ENCODE measurements at places on chromosomes 4 and X.

- no peak for DNase-seq
Measured at GRCh38 chrX:38923451-38923969, 122.3 kb downstream of the MID1IP1 start.

GRCh38 chr4:81814987-81815541 is 343.4 kb upstream of the RASGEF1B start:
- DNase-seq = no peak

- no peak for DNase-seq
Measured at GRCh38 chr4:88381123-88381522, 2.5 kb downstream of the HERC6 start.

- no peak for DNase-seq
Measured at GRCh38 chr4:158809611-158810486, 41.0 kb downstream of the FNIP2 start.

DNA sequence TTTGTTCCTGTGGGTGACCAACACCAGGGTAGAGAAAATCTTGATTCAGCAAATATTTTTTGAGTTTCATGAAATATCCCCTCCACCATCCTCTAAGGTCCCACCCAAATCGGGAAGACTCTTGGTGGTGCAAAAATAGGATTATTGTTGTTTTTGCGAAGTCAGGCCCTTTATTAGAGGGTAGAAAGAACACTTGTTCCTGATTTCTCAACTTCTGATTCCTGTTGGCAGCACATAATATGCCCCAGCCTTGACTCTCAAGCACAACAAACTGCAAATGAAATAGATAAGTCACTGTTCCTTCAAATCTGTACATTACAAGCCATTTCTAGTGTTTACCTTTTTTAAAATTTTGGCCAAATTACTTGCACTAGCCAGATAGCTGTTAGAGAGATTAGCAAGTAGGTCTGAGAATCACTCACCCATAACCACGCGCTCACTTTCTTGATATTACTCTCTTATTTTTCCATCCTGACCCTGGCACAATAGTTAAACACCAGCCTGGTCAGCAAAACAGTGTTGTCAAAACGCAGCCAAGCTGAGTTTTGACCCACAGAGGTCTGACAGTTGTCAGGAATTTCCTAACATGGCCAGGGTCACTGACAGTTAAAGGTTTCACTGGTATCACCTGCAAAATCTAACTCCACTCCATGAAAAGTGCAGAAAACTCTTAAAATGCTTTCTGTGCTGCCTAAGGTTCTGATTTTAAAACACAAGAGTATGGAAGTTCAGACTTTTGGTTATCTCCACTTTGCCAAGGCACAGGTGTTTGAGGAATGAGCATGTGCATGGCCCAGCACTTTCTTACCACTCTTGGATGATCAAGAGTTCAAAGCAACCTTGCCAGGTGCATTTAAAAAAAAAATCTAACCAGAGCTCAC is 69.8 kb downstream of the RBM47 start:
- DNase-seq = no peak

DNA sequence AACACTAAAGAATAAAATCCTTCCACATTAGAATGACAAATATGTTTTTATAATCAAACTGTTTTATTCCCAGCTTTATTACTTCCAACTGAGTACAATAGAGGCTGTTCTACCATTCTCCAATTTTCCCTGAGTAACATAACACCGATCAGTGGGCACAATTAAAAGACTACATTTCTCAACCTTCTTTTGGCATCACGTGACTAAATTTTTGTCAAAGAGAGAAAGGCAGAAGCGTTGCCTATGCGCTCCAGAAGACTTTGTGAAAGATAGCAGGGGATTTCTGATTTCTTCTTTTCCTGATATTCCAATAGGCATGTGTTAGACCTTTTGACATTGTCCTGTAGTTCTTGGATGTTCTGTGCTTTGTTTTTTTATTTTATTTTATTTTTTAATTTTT is 1705.6 kb upstream of the PCDH7 start:
- no peak for DNase-seq

- no peak for DNase-seq
Measured at GRCh38 chrX:154548028-154548316, 552 bp downstream of the IKBKG start.

GRCh38 chrX:71245159-71245558 is 8.8 kb downstream of the ZMYM3 start:
- DNase-seq = no peak

DNA sequence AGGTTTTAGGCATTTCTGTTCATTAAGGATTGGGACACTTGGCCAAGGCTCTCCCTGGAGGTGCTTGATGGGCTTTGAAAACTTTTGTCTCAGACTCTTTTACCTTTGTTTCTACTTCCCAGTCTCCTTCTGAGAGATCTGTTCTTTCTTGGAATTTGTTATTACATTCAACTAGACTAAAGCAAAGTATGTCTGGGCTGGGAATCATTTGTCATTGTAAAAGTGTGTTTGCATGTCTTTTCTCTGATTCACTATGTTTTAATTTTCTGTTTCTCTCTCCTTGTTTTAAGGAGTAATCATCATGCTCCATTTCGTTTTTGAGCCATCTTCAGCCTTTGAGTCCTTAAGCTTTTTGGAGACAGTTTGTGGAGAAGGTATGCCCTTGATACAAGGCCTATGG is 12.2 kb upstream of the PGRMC2 start:
- DNase-seq = no peak

GRCh38 chr4:148067301-148067916 is 335.5 kb downstream of the ARHGAP10 start:
- no peak for DNase-seq

GRCh38 chr4:21366312-21366711 is 582.3 kb downstream of the KCNIP4 start:
- DNase-seq = no peak

DNA sequence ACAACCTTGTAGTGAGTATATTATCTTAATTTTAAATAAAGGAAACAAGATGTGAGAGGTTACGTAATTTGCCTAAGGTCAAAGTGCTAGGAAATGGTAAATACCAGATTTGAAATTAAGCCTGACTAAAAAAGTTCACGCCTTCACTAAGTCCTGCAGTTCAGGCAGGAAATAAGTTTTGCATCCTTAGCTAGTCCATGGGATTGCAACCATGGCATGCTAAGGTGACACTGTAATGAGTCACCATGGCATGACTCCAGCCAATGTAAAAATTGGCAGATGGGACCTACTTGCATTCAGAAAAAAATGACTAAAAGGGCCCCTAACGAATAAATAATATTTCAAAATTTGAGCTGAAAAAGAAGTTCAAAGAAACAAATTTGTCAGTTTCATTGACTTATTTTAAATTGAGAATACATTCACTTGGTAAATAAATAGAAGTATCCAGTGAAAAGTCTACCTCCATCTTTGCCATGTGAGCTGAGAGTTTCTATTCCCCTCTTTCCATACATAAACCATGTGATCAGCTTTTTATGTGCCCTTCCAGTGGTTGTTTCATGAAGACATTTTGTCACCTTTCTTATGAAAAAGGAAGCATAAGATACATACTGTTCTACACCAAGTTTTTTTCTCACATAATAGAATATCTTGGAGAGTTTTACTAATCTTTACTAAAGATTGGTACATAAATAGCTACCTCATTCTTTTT is 72.4 kb downstream of the ANKRD50 start:
- no peak for DNase-seq

DNA sequence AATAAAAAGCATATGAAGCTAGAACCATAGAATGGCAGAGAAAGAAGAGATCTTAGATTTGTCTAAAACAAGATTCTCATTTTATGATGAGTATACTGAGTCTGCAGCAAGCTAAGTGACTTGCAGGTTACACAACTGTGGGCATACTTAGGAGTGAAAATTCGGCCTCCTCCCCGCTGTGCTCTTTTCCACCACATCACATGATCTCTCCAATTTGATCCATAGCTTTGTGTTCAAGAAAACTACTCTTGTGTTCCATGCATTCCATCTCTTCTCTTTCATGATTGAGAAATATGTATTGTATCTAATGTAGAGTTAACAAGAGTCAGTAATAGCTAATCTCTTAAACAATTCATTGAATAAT is 234.3 kb downstream of the SCFD2 start:
- no peak for DNase-seq

DNA sequence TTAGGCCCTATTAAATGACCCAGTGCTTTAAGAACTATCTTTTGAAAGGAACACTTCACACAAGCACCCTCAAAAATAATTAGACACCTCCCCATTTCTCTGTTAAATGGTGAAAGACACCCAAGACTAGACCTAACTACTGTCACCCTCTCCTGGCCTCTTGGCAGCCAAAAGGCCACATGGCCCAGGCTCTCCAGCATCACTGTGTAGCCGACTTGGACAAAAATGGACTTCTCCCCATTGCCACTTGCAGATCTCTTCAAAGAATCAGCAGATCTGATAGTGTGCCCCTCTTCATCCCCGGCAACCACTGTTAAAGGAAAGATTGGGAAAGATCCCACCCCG is 2.0 kb downstream of the MID1IP1 start:
- DNase-seq = no peak

DNA sequence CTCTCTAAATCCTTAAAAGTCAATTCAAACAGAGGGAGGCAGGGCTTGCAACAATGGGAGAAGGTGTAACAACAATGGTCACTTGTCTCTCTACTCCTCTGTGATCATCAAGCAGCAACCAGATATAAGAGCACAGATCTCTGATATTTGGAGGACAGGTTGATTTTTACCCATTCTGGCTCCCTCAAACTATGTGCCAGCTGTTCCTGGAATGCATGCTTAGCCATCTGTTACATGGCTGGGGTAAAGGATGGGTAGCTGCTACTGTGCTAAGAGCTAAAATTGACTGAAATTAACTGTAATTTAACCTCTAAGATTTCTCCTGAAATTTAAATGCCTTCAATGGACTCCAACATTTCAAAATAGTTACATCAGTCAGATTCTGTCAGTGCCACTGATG is 1459.9 kb downstream of the PCDH7 start:
- DNase-seq = no peak

DNA sequence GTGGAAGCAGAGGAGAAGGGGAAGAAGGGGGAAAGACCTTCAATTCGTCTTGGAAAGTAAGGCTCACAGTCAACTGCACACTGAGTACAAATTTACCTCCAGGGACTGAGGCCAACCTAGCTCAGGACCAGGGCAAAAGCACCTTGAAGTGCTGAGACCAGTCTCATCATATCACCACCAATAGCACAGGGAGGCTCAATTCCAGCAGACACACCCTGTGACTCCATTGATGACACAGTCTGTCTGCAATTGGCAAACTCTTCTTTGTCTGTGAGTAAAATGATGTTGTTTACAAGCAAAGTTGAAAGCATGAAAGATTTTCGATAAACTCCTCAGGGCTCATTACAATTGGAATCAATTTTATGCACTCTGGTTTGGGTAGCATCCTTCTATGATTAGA is 32.3 kb downstream of the TRIML1 start:
- DNase-seq = no peak

GRCh38 chrX:103941201-103941975 is 21.0 kb upstream of the TMSB15B start:
- no peak for DNase-seq

GRCh38 chrX:16666541-16666940 is 16.6 kb downstream of the S100G start:
- DNase-seq = no peak

DNA sequence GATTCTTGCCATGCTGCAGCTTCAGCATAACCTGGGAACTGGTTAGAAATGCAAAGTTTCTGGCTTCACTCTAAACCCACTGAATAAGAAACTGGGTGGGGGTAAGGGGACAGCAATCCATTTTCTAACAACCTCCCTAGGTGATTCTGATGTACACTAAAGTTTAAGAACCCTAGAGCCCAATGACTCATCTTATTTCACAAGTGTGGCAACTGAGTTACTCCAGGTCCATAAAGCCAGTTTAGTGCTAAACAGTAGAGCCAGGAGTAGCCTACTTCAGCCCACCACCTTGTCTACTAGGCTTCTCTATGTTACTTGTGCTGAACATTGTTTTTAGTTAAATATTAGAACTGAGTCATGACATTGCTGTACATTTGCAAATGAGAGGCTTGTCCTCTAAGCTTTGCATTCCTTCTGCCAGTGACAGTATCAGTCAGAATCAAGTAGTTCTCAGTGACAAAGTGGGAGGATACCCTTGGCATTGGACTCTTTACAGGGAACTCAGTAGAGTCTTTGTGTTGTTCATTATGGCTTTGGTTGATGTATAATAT is 518.0 kb downstream of the RPA4 start:
- DNase-seq = no peak

- no peak for DNase-seq
Measured at GRCh38 chr4:6753891-6754290, 28.6 kb upstream of the KIAA0232 start.

DNA sequence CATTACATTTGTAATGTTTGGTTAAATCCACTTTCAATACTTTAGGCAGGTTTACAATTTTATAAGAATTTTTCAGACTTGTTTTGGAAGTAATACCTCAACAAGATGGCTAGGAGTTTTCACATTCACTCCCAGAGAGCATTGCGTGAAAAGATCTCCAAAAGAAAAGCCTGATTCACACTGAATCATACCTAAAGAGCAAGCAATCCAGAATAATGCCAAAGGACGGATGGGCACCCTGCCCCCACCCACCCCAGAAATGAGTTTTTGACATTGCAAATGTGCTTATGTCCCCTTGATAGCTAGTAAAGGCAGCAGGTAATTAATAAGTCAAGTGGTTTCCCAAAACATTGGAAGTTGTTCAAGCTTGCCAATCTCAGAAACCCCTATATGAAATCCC is 557.7 kb upstream of the TENM3 start:
- no peak for DNase-seq

DNA sequence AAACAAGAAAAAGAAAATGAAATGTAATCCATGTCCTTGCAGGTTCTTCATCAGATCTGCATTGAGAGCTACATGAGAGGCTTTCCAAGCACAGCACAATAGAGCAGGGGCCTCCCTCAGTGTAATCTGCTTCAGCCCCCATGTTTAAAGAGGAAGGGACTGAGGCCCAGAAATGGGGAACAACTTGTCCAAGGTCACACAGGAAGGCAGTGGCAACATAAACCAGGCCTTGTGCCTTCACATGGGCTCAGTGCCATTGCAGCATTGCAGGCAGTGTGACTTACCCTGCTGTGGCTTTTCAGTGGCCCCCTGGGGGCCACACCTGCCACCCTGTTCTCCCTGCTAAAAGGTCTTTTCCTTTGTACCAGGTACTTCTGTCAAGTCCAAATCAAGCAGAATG is 20.9 kb upstream of the CD99L2 start:
- DNase-seq = no peak

DNA sequence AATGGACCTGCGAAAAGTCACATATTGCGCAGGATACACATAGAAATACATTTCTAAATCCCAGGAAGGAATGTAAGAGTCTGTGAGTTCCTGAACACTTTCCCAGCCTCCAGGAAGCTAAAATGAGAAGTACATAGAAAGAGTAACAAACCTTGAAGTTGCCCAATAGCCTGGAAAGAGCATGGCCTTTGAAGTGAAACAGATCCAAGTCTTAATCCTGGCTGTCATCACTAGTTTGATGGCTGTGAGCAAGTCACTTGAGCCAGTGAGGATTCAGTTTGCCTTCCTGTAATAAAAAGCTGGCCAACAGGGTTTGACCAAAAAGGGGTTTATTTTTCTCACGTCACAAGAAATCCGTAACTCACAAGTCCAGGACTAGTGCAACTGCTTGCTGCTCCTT is 69.8 kb downstream of the ARHGEF38 start:
- DNase-seq = no peak

- no peak for DNase-seq
Measured at GRCh38 chr4:177478496-177478895, 36.3 kb upstream of the AGA start.

GRCh38 chrX:116824785-116825184 is 362.0 kb upstream of the CT83 start:
- DNase-seq = no peak

All from activated B cell treated with CpG ODN at 0.5 μM for 24 hours (primary cell).